ENCODE measurements at places on chromosomes 4 and X.

GRCh38 chr4:113008716-113009115 lies 40.7 kb upstream of the ANK2 start:
- DNase-seq: no peak

GRCh38 chrX:20718592-20719380 lies 452.1 kb upstream of the RPS6KA3 start:
- no peak for DNase-seq

GRCh38 chr4:147339100-147339499 lies 141.8 kb upstream of the EDNRA start:
- no peak for DNase-seq

DNA sequence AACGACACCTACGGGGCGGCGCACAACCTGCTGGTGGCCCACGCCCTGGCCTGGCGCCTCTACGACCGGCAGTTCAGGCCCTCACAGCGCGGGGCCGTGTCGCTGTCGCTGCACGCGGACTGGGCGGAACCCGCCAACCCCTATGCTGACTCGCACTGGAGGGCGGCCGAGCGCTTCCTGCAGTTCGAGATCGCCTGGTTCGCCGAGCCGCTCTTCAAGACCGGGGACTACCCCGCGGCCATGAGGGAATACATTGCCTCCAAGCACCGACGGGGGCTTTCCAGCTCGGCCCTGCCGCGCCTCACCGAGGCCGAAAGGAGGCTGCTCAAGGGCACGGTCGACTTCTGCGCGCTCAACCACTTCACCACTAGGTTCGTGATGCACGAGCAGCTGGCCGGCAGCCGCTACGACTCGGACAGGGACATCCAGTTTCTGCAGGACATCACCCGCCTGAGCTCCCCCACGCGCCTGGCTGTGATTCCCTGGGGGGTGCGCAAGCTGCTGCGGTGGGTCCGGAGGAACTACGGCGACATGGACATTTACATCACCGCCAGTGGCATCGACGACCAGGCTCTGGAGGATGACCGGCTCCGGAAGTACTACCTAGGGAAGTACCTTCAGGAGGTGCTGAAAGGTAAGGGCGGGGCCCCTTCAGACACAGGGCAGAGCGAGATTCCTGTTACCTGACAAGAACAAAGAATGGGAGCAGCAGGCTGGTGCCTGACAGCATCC lies 11.7 kb downstream of the RPL9 start:
- peak; percentile 84 for DNase-seq

Data from posterior cingulate gyrus (tissue), 11 donors.